ENCODE measurements at places on chromosomes 5 and 9.

- DNase-seq: no peak
Measured at GRCh38 chr5:80368661-80369480, 39.0 kb upstream of the ZFYVE16 start.

GRCh38 chr9:112145886-112146285 lies 29.2 kb downstream of the SUSD1 start:
- no peak for DNase-seq

- no peak for DNase-seq
Measured at GRCh38 chr5:180136630-180137381, 65.2 kb upstream of the RNF130 start.

- no peak for DNase-seq
Measured at GRCh38 chr9:6562871-6563430, 82.6 kb downstream of the GLDC start.

DNA sequence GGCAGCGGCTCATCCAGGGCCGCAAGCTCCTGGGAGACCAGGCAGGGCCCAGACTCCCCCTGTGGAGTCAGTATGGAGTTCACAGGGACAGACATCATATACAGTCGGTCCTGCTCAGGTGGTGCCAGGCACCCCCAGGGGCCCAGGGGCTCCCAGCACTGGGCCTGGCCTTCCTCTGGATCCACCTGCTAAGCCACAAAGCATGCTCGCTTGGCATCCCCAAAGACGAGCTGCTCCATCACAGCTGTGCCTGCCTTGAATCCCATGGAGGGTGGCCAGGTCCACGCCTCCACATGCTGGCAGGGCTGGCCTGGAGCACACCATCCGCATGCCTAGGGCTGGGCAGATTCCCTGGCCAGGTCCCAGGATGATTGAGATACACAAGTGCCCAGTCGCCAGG lies 4.6 kb downstream of the BICD2 start:
- no peak for DNase-seq

- no peak for DNase-seq
Measured at GRCh38 chr5:107011605-107012004, 659.1 kb downstream of the EFNA5 start.

GRCh38 chr5:87277279-87277835 lies 9.7 kb downstream of the RASA1 start:
- DNase-seq: no peak

GRCh38 chr5:134174841-134175839 lies 1.6 kb downstream of the SKP1 start:
- no peak for DNase-seq

DNA sequence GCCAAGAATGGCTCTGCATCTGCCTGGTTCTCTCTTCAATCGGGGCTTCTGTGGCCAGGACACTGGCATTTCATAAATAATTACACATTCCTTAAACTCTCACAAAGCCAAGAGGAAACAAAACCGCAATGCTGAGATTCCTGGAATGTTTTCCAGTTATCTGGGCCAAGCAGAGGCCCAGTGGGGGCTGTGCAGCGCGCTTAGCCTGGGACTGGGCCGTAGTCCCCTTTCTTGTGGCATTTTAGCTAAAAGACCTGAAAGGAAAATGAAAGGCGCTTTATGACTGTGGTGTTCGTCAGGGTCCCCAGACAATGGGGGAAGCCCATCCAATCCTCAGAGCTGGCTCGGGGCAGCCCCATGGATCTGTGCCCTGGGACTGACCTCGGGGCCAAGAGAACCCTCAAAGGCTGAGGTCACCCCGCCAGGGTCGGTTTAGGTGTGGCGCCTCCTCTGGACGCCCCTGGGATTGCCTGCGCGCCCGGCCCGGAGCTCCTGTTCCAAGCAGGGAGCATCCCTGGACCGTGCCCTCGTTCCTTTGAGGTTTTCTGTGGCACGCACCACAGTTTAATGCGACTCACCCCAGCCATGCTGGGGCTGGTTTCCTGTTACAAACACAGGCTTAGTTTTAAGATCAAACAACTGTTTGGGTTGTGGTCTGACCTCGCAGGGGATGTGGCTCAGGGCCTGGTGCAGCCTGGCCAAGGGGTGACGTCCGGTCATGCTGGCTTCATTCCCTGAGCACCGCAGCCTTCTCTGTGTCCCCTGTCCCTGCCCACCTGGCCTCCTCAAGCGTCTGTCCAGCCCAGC lies 51.5 kb upstream of the NKD2 start:
- DNase-seq: no peak

GRCh38 chr5:32264957-32265572 lies 47.7 kb downstream of the MTMR12 start:
- DNase-seq: no peak

DNA sequence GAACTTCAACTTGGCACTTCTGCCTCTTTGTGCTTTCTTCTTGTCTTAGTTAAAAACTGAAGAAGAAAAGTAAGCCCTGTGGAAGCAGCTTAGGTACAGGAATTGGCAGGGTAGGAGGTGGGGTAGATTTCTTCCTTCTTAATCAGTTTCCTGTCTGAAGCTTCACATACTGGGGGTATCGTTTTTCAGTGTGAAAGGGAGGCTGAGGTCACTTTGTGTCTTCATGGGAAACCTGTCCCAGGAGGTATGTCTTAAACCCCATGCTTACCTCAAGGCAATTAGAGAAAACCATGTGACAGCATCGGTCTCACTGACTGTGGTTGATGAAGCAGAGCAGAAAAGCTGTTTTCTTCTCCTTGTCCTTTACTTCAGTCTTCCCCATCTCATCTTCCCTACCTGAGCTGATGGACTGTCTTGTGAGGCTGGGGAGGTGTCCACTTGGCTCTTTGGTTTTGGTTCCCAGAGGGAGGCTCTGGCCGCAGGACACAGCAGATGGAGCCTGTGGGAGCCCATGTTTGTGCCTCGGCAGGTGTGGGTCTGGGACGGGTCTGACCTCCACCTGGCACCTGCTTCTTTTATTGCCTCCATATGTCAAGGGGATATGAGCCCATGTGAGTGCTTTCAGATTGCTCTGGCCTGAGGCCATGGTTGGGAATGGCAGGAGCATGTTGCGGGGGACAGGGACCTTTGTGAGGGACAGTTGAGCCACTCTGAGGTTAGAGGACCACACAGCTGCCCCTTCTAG lies 47.0 kb downstream of the SH3GL2 start:
- DNase-seq: no peak

- DNase-seq: no peak
Measured at GRCh38 chr9:27377811-27378456, 81.0 kb upstream of the EQTN start.

DNA sequence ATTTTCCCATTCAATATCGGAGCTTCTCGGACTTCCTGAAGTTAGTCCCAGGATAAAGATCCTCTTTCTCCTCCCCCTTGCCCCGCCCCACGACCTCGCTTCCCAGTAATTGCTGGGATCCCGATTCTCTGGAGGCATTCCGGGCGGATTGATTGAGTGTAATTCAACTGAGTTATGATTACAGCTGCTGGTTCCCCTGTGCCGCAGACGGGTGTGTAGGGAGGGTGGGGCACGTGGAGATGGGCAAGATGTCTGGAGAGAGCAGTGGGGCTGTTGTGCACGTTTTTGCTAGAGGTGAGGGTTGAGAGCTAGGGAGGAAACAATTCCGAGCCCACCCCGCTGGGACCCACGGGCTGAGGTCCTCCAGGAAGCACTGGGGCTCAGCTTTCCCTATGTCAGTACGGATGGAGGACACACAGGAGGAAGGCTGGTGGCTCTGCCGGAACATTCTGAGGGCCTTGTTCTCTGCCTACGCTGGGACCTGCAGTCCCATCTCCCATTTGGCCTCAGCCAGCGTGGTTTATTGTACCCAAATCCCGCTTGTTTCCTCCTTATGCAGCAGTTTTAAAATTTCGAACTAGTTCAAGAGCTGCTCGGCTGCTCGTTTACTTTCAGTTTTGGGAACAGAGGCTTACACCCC lies 2.4 kb upstream of the DMRT2 start:
- no peak for DNase-seq

DNA sequence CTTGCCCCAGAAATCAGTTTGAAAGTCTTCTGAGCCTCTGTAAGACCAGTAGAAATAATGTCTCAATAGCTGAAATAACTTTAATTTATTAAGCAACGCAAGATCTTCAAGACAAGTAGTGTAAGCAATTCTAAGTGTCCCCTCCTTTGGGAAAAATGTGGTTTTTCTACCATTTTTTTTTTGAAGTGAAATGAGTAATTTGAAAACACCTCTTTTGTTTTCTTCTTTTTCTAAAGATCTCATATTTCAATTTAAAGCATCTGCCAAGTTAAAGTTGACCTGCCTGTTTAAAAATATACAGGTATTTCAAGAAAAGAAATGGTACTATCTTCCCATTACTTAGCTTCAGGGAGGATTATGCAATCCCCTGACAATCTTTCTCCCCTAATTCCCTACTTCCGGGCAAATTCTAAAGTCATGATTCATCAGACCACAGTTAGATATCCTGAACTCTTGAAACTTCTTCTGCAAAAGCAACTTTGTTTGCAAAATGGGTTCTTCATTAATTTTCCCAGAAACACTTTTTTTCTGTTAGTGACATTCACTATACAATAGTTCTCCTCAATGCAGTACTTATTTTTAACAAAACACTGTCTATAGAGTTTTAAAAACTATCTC lies 7.8 kb upstream of the ANXA1 start:
- no peak for DNase-seq

- no peak for DNase-seq
Measured at GRCh38 chr5:72284559-72285423, 35.2 kb downstream of the MRPS27 start.

DNA sequence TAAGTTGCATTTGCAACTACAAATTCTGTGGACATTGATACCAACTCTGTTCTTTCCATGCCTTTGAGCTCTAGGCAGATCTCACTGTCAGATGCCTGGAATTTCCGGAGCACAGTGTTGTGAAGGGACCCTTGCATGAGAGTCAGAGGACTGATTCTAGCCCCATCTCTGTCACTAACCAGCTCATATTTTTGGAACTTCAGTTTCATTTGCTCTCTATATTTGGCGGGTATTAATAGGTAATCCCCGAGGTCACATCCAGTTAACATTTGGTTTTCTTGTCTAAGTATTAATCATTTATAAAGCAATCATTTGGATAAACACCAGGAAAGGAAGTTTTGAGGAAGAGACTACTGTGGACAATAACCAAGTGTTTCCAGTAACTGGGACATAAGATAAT lies 115.7 kb downstream of the MAN2A1 start:
- no peak for DNase-seq

GRCh38 chr5:40029711-40030495 lies 605.1 kb upstream of the DAB2 start:
- DNase-seq: no peak

GRCh38 chr9:130107234-130107861 lies 53.6 kb downstream of the GPR107 start:
- DNase-seq: peak; percentile 90

GRCh38 chr9:99962680-99963261 lies 56.3 kb downstream of the STX17 start:
- DNase-seq: no peak

DNA sequence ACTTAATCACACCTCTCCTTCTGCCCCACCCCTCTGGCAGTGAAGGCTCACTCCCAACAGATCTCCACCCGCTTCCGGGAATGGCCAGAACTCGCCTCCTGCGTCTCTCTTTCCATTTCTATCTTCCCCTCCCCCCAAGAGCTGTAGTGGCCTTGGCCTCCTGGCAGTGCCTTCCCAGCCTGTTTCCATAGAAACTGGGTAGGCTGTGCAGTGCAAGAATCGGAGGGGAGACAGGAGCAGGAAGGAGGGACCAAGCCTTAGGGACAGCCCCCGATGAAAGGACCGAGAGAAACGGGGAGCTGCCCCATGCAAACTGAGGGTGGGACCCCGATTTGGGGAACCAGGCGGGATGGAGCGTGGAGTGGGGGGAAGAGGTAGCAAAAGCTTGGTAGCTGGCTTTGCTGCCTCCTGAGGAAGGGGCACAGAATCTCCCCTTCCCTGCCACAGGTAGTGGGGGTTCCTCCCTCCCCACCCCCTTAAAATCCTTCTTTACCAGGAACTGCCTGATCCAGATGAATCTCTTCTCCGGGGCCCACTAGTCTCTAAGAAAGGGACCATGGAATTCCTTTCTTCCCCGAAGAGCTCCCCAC lies 4.5 kb upstream of the PCDH1 start:
- DNase-seq: no peak

DNA sequence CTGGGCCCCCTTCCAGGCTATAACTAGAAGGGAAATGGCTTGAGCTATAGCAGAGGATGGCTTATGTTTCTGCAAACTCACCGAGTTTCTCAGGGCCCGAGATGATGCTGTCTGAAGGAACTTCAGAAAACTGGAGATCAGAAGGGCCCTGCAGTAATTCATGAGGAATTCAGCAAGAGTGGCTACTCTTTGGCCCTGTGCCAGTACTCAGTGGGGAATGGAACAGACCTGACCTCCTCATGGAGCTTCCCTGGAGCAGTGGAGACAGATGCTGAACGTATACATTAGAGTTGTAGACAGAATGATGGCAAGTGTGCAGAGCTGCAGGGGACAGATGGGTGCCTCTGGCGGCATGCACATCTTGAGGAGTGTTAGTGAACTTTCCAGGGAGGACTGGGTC lies 17.3 kb upstream of the SMIM32 start:
- DNase-seq: no peak

DNA sequence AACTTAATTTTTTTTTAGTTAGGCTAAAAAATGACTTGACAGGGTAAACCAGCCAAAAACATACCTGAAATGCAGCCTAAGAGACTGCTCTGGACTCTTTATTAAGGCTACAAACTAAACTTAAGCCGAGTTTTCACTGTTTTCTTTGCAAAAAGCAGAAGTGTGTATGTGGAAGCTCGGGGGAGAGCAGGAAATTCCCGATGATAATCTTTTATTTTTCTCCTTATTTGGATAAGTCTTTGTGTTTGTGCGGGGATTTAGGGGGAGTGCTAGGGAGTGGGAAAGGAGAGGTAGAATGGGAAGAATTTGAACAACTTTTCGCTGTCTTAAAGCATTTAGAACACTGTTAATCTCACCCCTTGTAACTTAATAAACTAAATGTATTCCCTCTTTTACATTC lies 30.7 kb upstream of the GPR21 start:
- no peak for DNase-seq

- no peak for DNase-seq
Measured at GRCh38 chr9:15824310-15824709, 271.5 kb downstream of the CCDC171 start.

- DNase-seq: no peak
Measured at GRCh38 chr5:157608972-157609565, 33.5 kb upstream of the ADAM19 start.

DNA sequence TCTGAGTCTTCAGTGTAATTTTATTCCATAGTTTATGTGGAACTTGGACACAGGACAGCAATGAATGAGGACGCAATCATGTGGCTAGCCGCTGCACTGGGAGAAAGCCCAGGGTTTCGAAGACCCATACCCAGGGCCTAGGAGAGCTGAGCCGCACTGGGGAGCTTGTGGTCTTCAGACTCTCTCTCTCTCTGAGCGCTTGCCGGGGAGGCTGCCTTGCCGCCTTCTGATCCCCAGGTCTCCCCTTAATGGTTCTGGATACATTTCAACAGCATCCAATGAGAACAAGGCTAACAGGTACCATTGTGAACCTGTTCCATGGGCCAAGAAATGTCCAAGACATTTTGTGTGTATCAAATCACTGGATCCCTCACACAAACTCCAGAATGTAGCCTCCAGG lies 383.4 kb downstream of the ICE1 start:
- no peak for DNase-seq

- DNase-seq: no peak
Measured at GRCh38 chr9:89278997-89279739, 31.8 kb upstream of the CKS2 start.

GRCh38 chr9:94945197-94946144 lies 219.0 kb downstream of the AOPEP start:
- no peak for DNase-seq

GRCh38 chr9:91174772-91175171 lies 186.9 kb downstream of the AUH start:
- no peak for DNase-seq
